ENCODE measurements at places on chromosomes 4 and X.

DNA sequence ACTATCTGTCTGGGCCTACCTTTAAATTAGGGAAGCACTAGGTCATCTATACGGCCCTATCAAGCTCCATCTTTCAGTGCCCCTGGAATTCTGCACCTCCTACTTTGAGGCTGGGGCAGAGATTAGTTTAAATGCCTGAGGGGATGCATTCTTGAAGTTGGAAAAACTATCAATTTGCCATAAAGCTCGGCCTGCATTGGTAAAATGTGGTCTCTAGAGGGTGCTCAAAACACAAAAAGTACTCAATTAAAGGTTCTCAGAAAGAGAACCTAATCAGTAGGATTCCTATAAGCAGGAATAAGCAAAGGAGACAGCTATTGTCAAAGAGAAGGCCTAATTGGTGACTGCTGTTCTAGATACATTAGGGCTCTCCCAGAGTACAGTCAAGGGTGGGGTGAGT, 111.7 kb downstream of the AMER1 start:
- DNase-seq: no peak

- DNase-seq: no peak
Observed at GRCh38 chrX:71999535-71999934, 88.9 kb downstream of the NHSL2 start.

GRCh38 chr4:181970366-181970765, 272.8 kb upstream of the TENM3 start:
- no peak for DNase-seq

GRCh38 chr4:182238355-182238931, 4.8 kb upstream of the TENM3 start:
- DNase-seq: no peak

GRCh38 chr4:185383451-185383850, 12.3 kb downstream of the LRP2BP start:
- DNase-seq: no peak

- DNase-seq: no peak
Observed at GRCh38 chrX:63514569-63515080, 163.5 kb upstream of the SPIN4 start.

DNA sequence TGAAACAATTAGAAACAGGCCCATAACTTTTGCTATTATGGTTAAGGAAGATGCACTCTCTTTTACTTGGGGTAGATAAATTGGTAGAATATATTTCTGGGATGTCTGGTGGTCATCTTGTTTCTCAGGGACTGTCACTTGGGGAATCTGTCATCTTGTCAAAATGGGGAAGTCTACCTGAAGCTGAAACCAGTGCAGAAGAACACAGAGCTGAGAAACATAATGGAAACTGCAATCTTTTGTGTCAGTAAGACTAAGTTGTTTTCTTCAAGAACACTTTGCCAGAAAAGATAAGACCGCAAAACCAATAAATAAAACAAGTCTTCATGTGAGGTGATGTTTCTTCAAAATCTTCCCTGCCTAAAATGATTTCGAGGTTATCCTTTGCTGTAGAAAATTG, 92.0 kb downstream of the NAA11 start:
- no peak for DNase-seq

DNA sequence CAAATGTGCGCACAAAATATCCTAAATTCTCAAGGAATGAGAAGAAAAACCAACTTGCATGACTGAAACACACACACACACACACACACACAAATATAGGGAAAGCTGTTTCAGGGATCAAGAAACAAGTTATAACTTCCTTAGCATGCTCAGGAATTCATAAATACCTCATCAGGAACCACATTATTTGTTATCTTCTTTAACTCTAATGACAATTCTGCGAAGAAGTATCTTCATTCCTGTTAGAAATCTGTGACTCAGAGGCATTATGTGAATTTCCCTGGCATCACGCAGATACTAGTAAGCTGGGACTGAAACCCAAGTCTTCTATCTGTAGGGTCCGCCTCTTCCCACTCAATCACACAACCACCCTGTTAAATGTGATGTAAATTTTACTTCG, 30.3 kb downstream of the TMPRSS11A start:
- DNase-seq: no peak

DNA sequence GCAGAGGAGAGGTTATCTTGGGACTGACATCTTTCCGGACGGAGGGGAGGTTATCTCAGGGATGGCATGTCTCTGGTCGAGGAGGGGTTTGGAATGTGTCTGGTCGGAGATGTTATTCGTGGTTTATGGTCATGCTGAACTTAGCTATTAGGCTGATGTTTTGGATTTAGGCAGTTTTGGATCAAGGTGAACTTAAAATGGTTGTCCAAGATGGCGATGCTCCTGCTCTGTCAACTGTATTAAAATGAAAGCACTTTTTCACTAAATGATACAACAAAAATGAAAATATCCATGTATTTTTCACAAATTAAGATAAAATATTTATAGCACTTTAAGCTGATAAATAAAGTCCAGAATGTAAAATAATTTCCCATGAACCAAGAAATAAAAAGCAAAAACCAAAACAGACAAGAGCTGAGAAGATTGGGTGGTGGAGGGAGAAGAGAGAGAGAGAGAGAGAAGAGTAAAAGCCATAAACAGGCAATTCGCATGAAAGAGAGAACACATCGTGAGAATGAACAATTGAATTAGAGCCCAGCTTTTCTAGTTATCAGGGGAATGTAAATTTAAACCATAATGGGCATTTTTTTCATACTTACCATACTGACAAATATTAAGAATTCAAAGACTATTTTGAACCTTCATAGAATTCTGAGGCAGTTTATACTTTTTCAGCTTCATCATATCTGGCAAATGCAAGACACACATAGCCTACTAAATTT, 2236.0 kb upstream of the AGA start:
- no peak for DNase-seq
